ENCODE measurements at places on chromosomes 11 and 22. TPM values are rescaled to one million over a fixed set of nuclear protein-coding genes. Genes with fewer than 3 reads are reported as not detected.

LARGE1 gene
- 46.5 TPM for total RNA-seq

DNA sequence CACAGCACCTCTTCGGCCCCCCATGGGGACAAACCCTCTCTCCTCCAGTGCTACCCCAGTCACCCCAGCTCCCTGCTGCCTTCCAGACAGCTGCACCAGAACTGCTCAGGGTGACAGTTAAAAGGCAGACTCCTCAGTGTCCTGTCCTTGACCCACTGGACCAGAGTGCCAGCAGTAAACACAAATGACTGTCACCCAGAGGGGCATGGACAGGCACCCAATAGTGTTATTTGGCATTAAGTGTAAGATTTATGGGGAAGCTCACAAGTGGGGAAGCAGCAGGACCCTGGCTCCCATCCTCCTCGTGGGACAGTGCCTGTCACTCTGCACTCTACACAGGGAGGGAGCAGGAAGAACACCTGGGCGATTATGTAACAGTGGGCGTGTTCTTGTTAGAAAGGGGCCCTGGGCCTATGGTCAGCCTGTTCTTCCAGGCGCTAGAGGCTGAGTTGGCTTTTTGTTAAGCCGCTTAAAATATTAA, 5.0 kb downstream of the RPS19BP1 start:
- H3K27me3 ChIP-seq: no peaks in the 10 kb centered on the region
- no peak overlapping the region for H3K4me3 ChIP-seq
- peak; percentile 76 for DNase-seq
- H3K27ac ChIP-seq: peak overlapping the region; percentile 81

DNA sequence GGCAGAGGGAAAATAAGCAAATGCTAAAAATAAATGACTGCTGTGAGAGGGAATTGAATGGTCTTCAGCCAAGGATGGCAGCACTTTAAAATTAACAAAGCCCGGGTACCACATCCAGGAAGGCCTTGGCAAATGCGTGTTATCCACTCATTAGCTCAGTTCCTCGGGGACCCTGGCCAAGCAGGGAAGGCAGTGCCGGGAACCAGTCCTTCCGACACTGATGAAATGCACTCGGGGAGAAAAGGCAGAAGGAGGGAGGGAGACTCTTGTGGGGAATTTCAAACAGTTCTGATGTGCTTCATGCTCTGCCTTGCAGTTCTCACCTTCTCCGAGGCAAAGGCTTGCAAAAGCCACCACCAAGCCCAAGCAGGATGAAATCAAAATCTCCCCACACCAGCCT, 38.3 kb downstream of the CLPB start:
- H3K27me3 ChIP-seq: no peaks in the 10 kb centered on the region
- no peak overlapping the region for H3K27ac ChIP-seq
- H3K4me3 ChIP-seq: no peak overlapping the region

- H3K4me1 ChIP-seq: no peaks in the 10 kb centered on the region
- H3K36me3 ChIP-seq: no peaks in the 10 kb centered on the region
- H3K4me3 ChIP-seq: no peak overlapping the region
- DNase-seq: no peak
- no peaks in the 10 kb centered on the region for H3K27me3 ChIP-seq
These were observed 14.9 kb downstream of the P2RX3 start for GRCh38 chr11:57353036-57353435.

DNA sequence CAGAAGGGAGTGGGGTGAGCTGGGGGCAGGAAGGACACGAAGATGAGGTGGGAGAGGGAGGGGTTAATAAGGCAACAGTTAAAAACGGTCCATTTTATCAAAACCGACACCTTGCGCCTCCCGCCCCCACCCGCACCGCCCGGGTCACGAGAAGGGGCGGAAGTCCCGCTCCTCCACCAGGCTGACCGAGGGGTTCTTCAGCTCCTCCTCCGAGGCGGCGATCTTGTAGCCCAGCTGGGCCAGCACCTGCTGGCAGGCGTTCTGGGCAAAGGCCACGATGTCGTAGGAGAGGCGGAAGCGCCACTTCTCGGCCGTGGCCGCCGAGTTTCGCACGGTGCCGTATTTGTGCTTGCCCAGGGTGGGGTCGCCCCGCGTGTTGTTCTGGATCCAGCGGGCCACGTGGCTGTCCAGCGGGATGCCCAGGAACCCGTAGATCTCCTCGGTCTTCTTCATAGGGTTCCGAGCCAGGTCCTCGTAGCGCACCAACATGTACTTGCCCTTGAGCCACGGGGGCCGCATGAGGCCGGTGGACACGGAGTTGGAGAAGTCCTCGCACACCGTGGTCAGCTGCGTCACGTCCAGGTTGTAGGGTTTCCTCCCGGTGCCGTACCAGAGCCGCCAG, 15.8 kb downstream of the CHST1 start:
- no peak overlapping the region for H3K27ac ChIP-seq
- no peaks in the 10 kb centered on the region for H3K36me3 ChIP-seq
- peaks cover 4% of the 10 kb centered on the region for H3K27me3 ChIP-seq
- no peak overlapping the region for H3K4me3 ChIP-seq
- no peaks in the 10 kb centered on the region for H3K4me1 ChIP-seq

GRCh38 chr11:100741866-100742625, 55.0 kb downstream of the ARHGAP42 start:
- no peak overlapping the region for H3K27ac ChIP-seq
- peaks cover 16% of the 10 kb centered on the region for H3K4me1 ChIP-seq
- H3K27me3 ChIP-seq: no peaks in the 10 kb centered on the region

JHY gene
- total RNA-seq: 5.2 TPM

NXPE4 gene
- 255 TPM for total RNA-seq

DNA sequence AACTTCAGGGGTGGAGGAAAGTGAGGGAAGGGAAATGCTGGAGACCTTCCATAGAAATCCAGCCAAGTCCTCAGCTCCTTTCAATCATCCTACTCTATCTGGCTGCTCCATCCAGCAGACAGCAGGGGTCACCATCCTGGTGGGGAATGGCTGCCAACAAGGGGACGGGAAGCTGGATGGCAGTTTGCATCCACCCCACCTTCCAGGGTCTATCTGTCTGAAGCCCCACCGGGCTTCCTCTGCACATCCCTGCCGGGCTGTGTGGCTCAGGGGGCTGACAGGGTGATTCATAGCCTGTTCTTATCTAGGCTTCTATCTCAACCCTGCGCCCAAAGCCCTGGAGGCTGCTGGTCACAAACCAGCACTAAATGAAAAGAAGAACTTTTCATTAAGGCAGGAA, 1.1 kb downstream of the SYTL2 start:
- no peaks in the 10 kb centered on the region for H3K27me3 ChIP-seq
- peaks cover 7% of the 10 kb centered on the region for H3K4me1 ChIP-seq
- H3K27ac ChIP-seq: peak overlapping the region; percentile 80
- peak overlapping the region; percentile 60 for H3K4me3 ChIP-seq

INSC gene
- total RNA-seq: 1.9 TPM

DNA sequence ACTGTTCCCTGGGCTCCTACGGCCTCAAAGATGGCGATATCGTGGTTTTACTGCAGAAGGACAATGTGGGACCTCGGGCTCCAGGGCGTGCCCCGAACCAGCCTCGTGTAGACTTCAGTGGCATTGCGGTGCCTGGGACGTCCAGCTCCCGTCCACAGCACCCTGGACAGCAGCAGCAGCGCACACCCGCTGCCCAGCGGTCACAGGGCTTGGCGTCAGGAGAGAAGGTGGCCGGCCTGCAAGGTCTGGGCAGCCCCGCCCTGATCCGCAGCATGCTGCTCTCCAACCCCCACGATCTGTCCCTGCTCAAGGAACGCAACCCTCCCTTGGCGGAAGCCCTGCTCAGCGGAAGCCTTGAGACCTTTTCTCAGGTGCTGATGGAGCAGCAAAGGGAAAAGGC, 555 bp downstream of the DDI1 start:
- H3K27me3 ChIP-seq: no peaks in the 10 kb centered on the region
- H3K4me3 ChIP-seq: no peak overlapping the region
- no peak overlapping the region for H3K27ac ChIP-seq
- H3K36me3 ChIP-seq: no peaks in the 10 kb centered on the region
- H3K4me1 ChIP-seq: no peaks in the 10 kb centered on the region
- DNase-seq: no peak

DNA sequence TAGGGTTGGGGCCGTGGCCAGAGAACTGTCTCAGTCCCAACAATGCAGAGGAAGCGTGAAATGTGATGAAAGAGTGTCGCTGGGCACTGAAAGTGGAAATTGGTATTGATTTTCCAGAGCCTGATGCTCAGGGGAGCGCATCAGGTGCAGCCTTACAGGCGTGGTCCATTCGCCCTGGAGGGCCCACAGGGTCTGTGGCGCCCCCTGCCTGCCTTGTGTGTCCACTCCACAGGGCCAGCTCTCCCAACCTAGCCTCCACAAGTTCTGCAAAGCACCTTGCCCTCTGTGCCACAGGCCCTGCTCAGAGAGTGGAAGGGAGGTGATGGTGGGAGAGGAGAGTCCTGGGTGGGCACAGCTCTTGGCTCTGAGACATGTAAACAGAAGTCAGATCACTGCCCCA, 54.9 kb upstream of the LMO1 start:
- DNase-seq: no peak
- H3K27me3 ChIP-seq: no peaks in the 10 kb centered on the region
- H3K36me3 ChIP-seq: no peaks in the 10 kb centered on the region
- no peak overlapping the region for H3K4me3 ChIP-seq

HEPHL1 gene
- not detected for total RNA-seq

GRCh38 chr11:57056735-57057134, 68.0 kb downstream of the OR5AK2 start:
- no peaks in the 10 kb centered on the region for H3K36me3 ChIP-seq
- no peak overlapping the region for H3K27ac ChIP-seq
- H3K27me3 ChIP-seq: no peaks in the 10 kb centered on the region

DNA sequence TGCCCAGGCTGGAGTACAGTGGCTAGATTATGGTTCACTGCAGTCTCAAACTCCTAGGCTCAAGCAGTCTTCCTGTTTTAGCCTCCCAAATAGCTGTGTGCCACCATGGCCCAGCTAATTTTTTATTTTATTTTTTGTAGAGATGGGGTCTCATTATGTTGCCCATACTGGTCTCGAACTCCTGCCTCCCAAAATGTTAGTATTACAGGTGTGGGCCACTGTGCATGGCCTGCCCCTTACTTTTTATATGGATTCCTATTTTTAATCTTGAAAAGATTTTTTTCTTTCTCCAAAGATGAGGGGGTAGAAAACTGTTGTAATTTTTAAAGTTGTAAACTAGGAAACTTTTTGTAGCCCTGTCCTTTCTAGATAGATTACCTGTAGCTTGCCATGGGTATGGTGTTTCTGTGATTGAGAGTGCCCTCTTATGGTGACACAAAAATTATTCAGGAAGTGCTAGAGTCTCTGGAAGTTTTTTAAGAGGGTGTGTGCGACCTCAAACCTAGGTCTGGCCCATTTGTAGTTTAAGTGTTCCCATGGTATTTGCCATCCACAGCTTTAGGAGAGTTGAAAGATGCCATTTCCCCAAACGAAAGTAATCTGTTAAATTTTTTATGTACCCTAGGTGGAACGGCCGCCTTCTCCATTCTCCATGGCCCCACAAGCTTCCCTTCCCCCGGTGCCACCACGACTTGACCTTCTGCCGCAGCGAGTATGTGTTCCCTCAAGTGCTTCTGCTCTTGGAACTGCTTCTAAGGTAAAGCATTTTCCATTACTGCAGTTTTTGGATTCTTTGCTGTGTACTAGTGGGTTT, 32.4 kb downstream of the MCAM start:
- no peak overlapping the region for H3K4me3 ChIP-seq
- no peak for DNase-seq
- peaks cover 8% of the 10 kb centered on the region for H3K4me1 ChIP-seq
- H3K27ac ChIP-seq: no peak overlapping the region
- no peaks in the 10 kb centered on the region for H3K27me3 ChIP-seq

DNA sequence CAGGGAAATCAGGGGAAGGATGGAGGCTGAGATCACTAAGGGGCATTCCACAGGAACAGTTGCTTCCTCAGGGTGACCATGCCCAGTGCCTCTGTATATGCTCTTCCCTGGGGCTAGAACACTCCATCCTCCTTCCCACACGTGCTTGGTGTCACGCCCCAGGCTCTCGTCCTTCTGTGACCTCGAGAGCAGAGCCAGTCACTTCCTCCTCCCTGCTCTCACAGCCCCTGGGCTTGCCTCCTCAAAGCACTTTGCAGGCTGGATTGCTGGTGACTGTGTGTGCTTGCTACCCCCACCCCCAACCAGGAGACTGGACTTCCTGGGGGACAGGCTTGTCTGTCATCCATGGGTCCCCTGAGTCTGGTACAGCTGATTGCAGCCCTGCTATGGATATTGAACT, 56.5 kb upstream of the AMPD3 start:
- H3K4me1 ChIP-seq: no peaks in the 10 kb centered on the region
- no peaks in the 10 kb centered on the region for H3K27me3 ChIP-seq
- DNase-seq: peak; percentile 38
- H3K36me3 ChIP-seq: no peaks in the 10 kb centered on the region
- H3K27ac ChIP-seq: no peak overlapping the region

- H3K36me3 ChIP-seq: no peaks in the 10 kb centered on the region
- peaks cover 16% of the 10 kb centered on the region for H3K27me3 ChIP-seq
- no peak overlapping the region for H3K27ac ChIP-seq
These were observed 583 bp downstream of the PDGFD start for GRCh38 chr11:104163100-104164027.
